NCI-H1417 treated with DMSO at 0.1 percent for 48 hours (cell line): ENCODE measurements at places on chromosomes 7 and 10.

GRCh38 chr7:16369855-16370254 lies 51.5 kb downstream of the CRPPA start:
- DNase-seq, result no peak

- DNase-seq, result no peak
These were observed 3.8 kb downstream of the KMT2E start for GRCh38 chr7:105017657-105018365.

- no peak for DNase-seq
These were observed 823.0 kb downstream of the REEP3 start for GRCh38 chr10:64344211-64344610.

- DNase-seq, result no peak
These were observed 24.5 kb downstream of the SNX13 start for GRCh38 chr7:17915796-17916195.

GRCh38 chr7:157889480-157889879 lies 552.7 kb downstream of the DNAJB6 start:
- DNase-seq, result no peak

- no peak for DNase-seq
These were observed 72.8 kb downstream of the PRSS58 start for GRCh38 chr7:142185069-142185468.
